Fibroblast of the conjunctiva (primary cell): ENCODE measurements at places on chromosomes 11 and 22.

GRCh38 chr22:44316393-44317122 lies 3.8 kb upstream of the SHISAL1 start:
- DNase-seq: no peak

GRCh38 chr22:38710351-38710750 lies 4.6 kb downstream of the GTPBP1 start:
- no peak for DNase-seq

- DNase-seq: no peak
These were observed 81.4 kb downstream of the KCNQ1 start for GRCh38 chr11:2525941-2526807.

GRCh38 chr11:45560155-45560912 lies 105.1 kb downstream of the CHST1 start:
- DNase-seq: no peak

GRCh38 chr11:80136991-80137390 lies 696.2 kb upstream of the TENM4 start:
- no peak for DNase-seq

GRCh38 chr11:95035316-95035715 lies 10.3 kb downstream of the KDM4E start:
- no peak for DNase-seq

DNA sequence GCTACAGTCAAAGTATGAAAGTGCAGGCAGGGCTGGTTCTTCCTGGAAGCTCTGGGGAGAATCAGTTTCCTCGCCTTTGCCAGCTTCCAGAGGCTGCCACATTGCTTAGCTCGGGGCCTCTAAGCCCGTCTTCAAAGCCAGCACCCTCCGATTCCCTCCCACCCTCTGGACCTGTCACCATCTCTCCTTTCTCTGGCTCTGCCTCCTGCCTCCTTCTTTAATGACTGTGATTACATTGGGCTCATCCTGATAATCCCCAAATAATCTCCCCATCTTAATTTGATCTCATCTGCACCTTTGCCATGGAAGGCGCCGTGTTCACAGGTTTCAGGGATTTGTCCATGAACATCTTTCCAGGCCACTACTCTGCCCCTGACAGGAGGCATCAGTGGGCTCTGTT lies 42.5 kb downstream of the MCM5 start:
- no peak for DNase-seq

- no peak for DNase-seq
These were observed 66.0 kb downstream of the MICAL2 start for GRCh38 chr11:12176410-12176809.

GRCh38 chr22:17795661-17796548 lies 21.6 kb upstream of the BID start:
- DNase-seq: no peak

GRCh38 chr11:17596310-17596669 lies 49.2 kb downstream of the OTOG start:
- no peak for DNase-seq

DNA sequence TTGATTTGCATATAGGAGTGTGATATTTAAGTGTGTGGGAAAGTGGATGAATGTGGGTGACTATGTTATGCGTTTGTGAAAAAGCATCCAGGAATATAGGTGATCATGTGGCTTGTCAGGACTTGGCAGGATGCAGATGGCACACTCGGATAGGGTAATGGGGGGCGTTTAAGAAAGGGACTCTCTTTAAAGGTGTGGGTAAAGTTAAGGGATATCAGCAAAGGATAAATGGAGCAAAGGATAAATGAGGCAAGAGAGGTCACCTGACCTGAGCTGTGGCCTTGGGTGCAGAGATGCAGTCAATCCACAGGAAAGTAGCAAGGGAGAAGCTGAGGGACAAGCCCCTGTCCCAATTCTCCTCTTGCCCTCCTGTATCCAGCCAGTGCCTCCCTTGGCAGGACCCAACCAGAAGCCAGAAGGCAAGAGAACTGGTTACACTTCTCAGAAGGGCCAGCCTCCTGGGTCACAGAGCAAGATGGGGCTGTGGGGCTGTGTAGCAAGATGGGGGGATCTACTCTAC lies 47.5 kb upstream of the GRAMD1B start:
- no peak for DNase-seq

DNA sequence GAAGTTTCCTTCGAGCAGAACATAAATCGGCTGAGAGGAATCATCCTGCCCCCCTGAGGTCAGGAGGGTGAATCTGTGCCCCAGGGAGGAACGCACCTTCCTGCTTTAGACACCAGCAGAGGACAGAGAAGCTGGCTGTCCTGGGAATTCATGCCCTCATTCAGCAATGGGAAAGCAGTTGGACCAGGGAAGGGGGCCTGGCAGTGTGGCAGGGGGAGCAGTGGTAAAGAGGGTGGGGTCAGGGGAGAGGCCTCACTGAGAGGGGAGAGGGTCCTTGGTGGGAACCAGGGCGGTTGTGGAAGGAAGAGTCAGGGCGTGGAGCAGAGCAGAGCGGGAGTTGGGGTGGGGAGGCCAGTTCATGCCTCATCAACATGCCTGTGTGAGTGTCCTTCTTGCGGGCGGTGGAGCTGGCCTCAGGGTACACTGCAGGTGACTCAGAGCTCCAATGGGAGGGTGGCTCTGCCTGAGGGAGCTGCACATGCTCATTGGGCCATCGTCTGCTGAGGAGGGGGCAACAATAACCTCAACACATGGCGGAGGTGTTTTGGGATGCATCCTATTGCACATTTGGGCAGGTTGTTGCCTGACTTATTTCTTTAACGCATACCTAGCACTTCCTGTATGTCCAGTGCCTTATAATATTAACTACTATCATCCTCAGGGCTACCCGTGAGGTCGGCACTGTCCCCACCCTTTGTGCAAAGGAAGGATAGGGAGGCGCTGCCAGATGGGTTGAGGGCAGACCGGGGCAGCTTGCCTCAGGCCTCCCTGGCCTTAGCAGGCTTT lies 23.2 kb downstream of the MED15 start:
- DNase-seq: no peak

DNA sequence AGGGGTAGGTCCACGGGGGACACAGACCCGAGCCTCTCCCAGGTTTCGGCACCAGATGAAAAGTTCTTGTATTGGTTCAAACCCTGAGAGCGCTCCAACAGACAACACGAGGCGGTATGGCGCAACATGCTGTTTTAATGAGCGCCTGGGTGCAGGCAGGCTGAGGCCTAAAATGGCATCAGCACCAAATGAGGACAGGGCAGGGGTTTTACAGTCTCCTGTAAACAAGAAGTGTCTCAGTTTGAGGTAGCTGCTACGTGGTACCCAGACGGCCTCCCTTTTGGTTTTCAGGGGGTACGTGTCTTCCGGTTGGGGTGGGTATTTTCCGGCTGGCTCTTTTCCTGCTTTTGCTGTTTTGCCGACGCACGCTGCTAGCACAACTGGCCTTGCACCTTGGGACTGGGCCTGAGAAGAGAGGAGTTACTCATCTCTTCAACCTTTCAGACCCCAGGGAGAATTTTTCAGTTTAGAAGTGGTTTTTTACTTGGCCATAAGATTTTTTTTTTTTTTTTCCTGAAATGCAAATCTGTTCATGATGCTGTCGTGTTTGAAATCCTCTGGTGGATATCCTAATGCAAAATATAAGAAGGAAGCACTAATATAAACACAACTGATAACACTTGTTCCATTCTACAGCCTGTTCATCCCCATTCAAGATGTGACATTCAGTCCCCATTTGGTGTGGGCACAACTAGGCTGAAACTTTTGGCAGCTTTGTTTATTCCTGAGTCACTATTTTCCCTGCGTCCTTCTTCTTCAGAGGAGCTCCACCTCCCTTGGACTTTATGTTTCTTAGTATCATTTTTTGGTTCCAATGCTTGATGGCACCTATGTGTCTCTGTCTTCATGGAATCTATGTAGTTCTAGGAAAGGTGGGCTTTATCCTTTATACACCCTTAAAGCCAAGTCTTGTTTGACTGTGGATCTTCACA lies 6.5 kb downstream of the PPFIBP2 start:
- DNase-seq: no peak
